ENCODE measurements at places on chromosomes 6 and 20. TPM values are rescaled to one million over a fixed set of nuclear protein-coding genes. Genes with fewer than 3 reads are reported as not detected.
A peak's percentile ranks its signal among the peaks of the same experiment; 100 is the strongest.

GRCh38 chr6:107786709-107787588, 37.2 kb downstream of the SCML4 start:
- DNase-seq = no peak

DNA sequence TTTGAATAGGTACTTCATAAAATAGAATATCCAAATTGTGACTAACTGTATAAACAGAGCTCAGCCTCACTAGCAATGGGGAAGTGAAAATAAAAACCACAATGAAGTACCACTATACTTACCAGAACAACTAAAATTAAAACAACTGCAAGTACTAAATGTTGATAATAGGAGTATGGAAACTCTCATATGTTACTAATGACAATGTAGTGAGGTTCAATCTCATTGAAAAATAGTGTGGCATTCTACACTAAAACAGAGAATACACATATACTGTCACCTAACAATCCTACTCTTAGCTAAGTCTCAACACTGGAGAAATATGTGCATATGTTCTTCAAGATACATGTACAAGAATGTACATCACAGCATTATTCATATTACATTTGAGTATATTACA, 132.0 kb upstream of the CARMIL1 start:
- DNase-seq = no peak

DNA sequence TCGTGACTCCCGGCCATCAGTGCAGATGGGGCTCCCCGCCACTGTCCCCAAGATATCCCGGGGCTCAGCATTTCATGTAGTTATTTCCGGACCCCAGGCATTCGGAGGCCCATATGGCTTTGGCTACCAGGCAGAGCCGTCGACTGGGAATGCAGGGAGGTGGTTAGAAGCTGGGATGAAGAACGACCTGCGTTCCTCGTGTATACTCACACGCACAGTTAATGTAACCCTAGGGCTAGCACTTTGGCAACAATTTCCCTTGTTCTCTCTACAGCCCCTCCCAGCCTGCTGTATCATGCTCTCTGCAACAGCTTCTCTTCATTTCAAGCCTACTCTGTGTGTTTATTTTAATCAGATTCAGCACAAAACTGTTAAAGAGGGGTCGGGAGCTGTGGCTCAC, 240.4 kb downstream of the MYLK4 start:
- no peak for DNase-seq

GRCh38 chr6:88722686-88723085, 240.7 kb downstream of the RNGTT start:
- DNase-seq = no peak

- no peak for DNase-seq
These were observed 8.7 kb downstream of the B4GALT5 start for GRCh38 chr20:49704932-49705336.

GRCh38 chr6:5459346-5459745, 198.0 kb downstream of the FARS2 start:
- no peak for DNase-seq

- DNase-seq = no peak
These were observed 2.9 kb downstream of the CHRNA4 start for GRCh38 chr20:63357921-63358905.

GRCh38 chr20:20593447-20594170, 118.8 kb downstream of the RALGAPA2 start:
- peak; percentile 30 for DNase-seq

- DNase-seq = no peak
These were observed 74.7 kb downstream of the MRPL14 start for GRCh38 chr6:44052419-44053023.

DNA sequence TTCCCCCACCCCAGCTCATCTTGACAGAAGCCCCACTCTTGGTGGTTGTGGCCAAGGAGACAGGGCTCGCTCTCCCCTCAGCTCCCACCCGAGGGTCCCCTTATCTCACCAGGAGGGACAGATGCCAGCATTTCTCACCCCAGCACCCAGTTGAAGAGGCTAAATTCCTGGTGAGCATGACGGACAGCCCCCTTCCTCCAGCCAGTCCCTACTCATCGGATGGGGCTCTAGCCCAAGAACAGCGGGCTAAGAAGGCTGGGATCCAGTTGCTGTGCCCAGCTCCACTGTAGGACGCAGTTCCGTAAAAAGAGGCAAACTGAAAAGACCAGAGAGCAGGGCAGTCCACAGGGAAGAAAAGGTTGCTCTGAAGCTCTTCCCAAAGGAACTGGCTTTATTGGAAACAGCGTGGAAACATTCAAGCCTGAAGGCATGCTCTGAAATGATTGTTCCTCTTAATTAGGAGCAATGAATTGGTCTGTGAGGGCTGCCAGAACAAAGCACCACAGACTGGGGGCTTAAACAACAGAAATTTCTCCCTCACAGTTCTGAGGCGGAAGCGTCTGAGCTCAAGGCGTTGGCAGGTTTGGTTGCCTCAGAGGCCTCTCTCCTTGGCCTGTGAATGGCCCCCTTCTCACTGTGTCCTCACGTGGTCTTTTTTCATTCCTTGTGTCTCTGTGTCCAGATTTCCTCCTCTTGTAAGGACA, 17.9 kb upstream of the KIF25 start:
- no peak for DNase-seq

DNA sequence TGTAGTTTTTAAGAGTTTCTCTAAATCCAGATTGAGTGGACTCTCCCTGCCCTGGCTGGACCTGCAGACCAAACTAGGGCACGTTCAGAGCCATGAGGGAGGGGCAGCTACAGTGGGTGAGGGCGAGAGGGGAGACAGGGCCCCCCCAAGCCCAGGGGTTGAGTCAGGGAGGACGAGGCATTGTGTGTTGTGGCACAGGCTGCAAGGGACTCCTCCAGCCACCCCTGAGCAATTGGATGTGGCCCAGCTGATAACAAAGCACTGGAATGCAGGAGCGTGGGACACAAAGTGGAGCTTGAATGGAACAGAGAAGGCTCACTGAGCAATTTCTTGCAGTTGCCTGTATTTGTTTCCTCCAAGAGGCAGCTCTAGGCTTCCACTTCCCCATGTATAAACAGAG, 43.5 kb upstream of the MYL9 start:
- no peak for DNase-seq

DNA sequence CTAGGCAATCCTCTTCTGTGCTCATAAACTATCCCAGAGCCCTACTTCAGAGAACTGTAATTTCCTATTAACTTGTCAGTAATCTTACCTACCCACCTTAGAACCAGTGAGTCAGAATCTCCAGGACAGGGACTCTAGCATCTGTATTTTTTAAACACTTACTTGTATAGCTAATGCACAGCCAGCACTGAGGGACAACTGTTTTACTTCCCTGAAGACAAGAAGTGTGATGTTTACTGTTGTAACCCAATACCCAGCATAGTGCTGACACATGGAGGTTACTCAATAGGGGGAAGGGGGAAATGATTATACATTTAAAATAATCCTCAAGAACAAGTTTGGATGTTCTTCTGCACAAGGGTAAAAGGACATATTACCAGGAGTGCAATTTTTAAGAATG, 130.8 kb downstream of the BTBD9 start:
- DNase-seq = no peak

GRCh38 chr20:32823078-32823477, 3.3 kb downstream of the MAPRE1 start:
- DNase-seq = peak; percentile 33

PHACTR2 gene
- 117 TPM for total RNA-seq

FAM83C gene
- not detected for total RNA-seq

TNF gene
- total RNA-seq = 0.33 TPM

BPIFB4 gene
- not detected for total RNA-seq

RNF146 gene
- total RNA-seq = 52.9 TPM

COL12A1 gene
- 97.9 TPM for total RNA-seq

VSTM2L gene
- 24.3 TPM for total RNA-seq

Measured in upper lobe of left lung (tissue), 6 donors.